Natural killer cell (primary cell): ENCODE measurements at places on chromosomes 2 and 18. TPM values are rescaled to one million over a fixed set of nuclear protein-coding genes. Genes with fewer than 3 reads are reported as not detected.

GFPT1 gene
- total RNA-seq, result 13.9 TPM

BMP10 gene
- not detected for total RNA-seq

DNA sequence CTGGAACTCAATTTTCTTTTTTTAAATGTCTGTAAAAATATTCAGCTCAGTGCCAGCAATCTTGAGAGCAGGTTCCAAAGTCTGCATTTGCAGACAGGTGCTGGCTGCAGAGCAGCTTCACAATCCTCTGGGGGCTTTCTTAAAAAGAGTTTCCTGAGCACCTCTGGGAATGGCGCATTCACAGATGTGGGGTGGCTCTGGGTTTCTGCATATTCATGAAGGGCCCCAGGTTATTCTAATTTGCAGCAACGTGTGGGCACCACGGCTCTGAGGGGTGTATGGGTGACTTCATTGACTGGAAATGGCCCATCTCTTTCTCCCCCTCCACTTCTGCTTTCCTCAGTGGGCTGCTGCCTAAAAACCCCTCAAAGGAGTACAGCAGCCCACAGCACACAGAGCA, 225.0 kb upstream of the APCDD1 start:
- no peaks in the 10 kb centered on the region for H3K4me1 ChIP-seq
- no peak overlapping the region for H3K27ac ChIP-seq
- no peaks in the 10 kb centered on the region for H3K27me3 ChIP-seq
- no peak for DNase-seq
- H3K36me3 ChIP-seq, result no peaks in the 10 kb centered on the region

GPR39 gene
- total RNA-seq, result not detected

CAPN10 gene
- 95.1 TPM for total RNA-seq

IL36G gene
- total RNA-seq, result not detected

GRCh38 chr2:142478206-142478605, 347.4 kb upstream of the LRP1B start:
- no peaks in the 10 kb centered on the region for H3K27me3 ChIP-seq
- no peak overlapping the region for H3K27ac ChIP-seq
- no peaks in the 10 kb centered on the region for H3K36me3 ChIP-seq
- H3K4me3 ChIP-seq, result no peak overlapping the region

GRCh38 chr2:177646791-177647190, 254.2 kb downstream of the AGPS start:
- no peak overlapping the region for H3K4me3 ChIP-seq
- H3K4me1 ChIP-seq, result no peaks in the 10 kb centered on the region
- H3K36me3 ChIP-seq, result no peaks in the 10 kb centered on the region
- no peak for DNase-seq

FEV gene
- total RNA-seq, result not detected

GAD1 gene
- total RNA-seq, result not detected

SP100 gene
- 338 TPM for total RNA-seq
